ENCODE measurements at places on chromosomes 7 and 10. TPM values are rescaled to one million over a fixed set of nuclear protein-coding genes. Genes with fewer than 3 reads are reported as not detected.

GRCh38 chr10:53430127-53430891 lies 657.7 kb upstream of the MBL2 start:
- no peak for DNase-seq

The FANK1 gene
- not detected for total RNA-seq

GRCh38 chr10:55734112-55734511 lies 626.9 kb downstream of the ZWINT start:
- no peak for DNase-seq

DNA sequence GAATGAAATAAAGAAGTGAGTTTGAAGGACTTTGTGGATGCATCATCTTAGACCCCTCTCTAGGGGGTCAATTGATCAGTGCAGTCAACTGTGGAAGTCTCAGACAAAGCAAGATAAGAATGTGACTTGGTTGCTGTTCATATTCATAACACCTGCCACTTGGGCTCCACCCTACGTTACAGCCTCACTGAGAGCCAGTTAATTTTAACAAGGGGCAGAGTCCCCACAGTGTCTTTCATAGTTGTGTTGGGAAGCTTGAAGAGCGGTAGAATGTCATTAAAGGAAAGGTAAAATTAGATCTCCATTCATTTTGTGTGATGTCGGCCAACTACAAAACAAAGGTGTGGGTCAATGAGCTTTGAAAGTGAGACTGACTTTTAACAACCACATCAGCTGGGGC lies 442.1 kb upstream of the C7orf33 start:
- DNase-seq: no peak

GRCh38 chr10:80172896-80173295 lies 32.4 kb downstream of the ANXA11 start:
- no peak for DNase-seq

DNA sequence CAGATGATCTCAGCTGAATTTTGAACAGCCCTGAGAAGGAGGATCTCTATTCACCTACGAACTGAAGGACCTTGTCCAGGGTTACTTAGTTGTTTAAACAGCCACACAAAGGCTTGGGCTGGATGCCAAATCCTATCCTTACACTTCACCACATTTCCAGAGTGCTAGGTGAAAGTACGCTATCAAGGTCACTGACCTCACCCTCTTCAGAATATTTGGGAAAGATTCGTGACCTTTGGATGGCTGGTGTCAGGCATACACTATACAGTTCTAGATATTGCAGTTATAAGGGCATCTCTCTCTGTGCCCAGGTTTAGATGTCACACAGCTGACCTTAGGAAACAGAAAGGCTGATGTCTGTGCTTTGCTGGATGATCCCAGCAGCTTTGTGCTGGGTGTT lies 61.2 kb upstream of the ABLIM1 start:
- no peak for DNase-seq

The CYP3A7 gene
- not detected for total RNA-seq

DNA sequence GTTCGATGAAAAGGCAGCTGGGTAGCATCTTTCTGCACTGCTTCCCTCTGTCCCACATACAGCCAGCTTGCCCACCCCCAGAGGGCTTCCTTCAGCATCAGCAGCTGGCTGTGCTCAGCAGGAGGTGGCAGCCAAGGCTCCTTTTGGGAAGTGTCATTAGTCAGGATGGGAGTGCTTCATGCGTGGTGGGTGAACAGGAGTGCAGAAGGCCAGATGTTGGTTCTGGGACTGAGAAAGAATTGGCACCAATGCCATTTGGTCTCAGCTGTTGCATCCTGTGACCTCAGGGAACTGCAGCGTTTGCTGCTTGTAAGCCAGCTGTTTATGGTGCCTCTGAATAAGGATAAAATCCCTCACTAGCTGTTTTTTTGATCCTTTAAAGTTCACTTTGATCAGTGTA lies 131.1 kb upstream of the SORCS3 start:
- DNase-seq: no peak

DNA sequence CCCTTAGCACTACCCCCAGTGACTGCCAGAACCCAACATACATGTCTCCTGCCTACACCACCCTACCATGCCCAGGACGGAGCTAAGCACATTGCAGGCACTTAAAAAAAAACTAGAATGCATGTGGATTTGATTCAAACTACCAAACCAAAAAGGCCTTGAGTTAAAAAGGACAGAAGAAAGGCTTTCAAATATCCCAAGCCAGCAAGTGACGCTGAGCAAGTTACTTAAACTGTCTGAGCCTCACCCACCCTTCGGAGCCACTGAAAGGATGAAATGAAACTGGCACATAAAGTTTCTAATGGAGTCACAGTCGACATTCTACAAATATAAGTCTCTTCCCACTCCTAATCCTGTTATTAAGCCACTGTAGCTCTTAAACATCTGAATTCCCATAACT lies 1.8 kb downstream of the CPXM2 start:
- DNase-seq: no peak

GRCh38 chr7:20393616-20394015 lies 62.9 kb downstream of the ITGB8 start:
- DNase-seq: no peak
